ENCODE measurements at places on chromosomes 7 and 10.
A peak's percentile ranks its signal among the peaks of the same experiment; 100 is the strongest.

DNA sequence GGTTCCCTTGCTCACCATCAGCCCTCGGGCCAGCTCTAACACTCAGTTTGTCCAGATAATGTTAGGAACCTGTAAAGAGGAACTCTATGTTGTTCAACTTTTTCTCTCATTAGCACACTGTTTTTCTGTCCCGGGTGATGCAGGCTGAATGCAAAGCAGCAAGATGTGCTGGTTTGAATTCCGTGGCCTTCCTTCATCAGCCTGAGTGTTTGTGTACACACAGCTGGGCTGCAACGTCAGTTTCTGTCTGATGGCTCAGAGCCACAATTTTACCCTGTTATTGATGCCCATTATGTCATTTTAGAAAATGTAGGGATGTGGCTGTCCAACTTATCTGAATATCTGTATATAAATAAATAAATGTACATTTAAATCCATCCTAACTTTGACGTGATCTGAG lies 152.0 kb downstream of the PLPP4 start:
- H3K4me1 ChIP-seq: peaks cover 2% of the 10 kb centered on the region
- H3K27ac ChIP-seq: no peak overlapping the region
- H3K4me3 ChIP-seq: no peak overlapping the region

DNA sequence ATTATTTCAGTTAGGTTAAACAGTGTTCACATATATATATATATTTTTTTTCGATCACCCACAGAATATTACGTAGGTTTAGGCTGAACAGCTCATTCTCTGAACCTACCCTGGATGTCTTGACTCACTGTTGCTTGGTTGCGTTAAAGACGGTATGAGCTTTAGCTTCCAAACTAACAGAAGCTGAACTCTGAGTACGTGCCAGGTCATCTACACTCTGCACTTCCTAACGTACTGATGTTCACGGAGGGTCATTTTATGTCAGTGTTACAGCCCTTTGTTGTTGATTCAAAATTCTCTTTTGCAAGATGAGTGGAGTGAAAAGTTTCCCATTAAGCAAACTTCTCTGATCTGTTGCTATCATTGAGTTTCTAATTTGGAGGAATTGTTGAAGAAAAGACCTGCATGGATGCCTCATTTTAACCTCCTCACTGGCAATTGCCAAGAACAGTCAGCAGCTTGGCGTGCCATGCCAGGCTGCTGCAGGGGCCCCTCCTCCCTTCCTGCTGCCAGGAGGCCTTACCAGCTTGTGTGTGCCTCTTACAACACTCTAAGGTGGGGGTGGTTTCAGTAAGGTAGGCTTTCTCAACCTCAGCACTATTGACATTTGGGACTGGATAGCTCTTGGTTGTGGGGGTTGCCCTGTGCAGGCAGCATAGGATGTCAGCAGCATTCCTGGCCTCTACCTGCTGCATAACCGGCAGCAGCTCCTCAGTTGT lies 44.3 kb downstream of the INSYN2A start:
- DNase-seq: no peak
- no peak overlapping the region for H3K27ac ChIP-seq
- no peak overlapping the region for H3K4me3 ChIP-seq
- no peaks in the 10 kb centered on the region for H3K36me3 ChIP-seq
- H3K27me3 ChIP-seq: no peaks in the 10 kb centered on the region
- no peaks in the 10 kb centered on the region for H3K4me1 ChIP-seq

DNA sequence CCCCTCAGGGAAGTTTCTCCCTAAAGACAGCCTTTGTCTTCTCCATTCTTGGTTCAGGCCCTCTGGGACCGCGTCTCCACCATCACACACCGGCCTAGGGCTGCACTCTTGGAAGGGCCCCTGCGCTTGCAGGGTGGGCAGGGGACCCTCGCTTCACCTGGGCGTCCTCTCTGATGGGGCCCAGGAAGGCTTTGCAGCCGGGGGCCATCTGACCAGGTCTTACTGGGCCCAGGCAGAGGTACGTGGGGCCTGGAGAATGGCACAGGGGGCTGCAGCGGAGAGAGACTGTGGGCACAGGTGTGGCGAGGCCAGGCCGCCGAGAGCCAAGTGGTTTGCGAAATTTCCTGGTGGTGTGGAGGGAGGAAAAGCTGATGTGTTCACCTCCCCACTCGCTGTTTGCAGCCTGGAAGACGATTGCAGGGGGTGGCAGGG lies 44.4 kb downstream of the ALOX5 start:
- H3K4me3 ChIP-seq: peak overlapping the region; percentile 81
- peaks cover 35% of the 10 kb centered on the region for H3K4me1 ChIP-seq
- peaks cover 5% of the 10 kb centered on the region for H3K27me3 ChIP-seq
- H3K36me3 ChIP-seq: no peaks in the 10 kb centered on the region
- peak overlapping the region; percentile 86 for H3K27ac ChIP-seq

GRCh38 chr7:70627461-70627860 lies 504.5 kb upstream of the GALNT17 start:
- H3K27me3 ChIP-seq: peaks cover 5% of the 10 kb centered on the region
- H3K36me3 ChIP-seq: no peaks in the 10 kb centered on the region
- DNase-seq: no peak
- no peak overlapping the region for H3K27ac ChIP-seq
- no peaks in the 10 kb centered on the region for H3K4me1 ChIP-seq
- no peak overlapping the region for H3K4me3 ChIP-seq

- DNase-seq: no peak
- H3K4me1 ChIP-seq: peaks cover 40% of the 10 kb centered on the region
- H3K27me3 ChIP-seq: no peaks in the 10 kb centered on the region
Measured at GRCh38 chr10:110897184-110897583, 21.8 kb downstream of the BBIP1 start.

DNA sequence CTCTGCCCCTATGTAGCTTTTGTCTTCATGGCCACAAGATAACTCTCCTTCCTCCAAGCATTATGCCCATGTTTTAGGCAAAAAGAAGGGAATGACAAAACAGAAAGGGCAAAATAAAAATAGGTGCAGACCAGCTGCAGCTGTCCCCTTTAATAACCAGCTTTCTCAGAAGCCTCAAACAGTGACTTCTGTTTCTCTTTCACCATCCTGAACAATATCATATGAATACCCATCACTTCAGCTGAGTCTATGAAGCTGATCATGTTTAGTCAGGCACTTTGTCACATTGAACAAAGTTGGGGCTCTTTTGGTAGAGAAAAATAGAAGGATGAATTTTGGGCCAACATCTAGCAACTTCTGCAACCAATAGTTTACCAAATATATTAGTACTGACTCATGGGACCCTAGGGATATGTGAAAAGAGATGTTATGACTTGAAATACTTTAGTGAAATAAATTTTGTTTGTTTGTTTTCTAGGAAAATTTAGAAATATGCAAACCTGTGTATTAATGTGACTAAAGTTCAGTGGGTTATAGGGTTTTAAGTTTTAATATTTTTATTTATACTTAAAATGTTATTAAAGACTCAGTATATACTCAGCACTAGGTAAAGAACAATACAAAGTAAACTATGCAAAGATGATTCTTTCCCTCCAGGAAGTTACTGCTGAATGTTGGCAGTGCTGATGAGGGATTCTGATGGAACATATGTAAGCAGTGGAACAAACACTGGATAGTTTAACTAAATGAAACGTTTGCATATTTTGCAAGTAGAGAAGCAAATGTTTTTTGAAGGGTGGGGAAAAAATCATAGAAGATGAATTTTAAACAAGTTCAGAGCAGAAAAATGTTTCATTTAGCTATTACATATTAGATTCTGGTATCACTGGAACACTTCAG lies 133.7 kb downstream of the FOXP2 start:
- no peaks in the 10 kb centered on the region for H3K36me3 ChIP-seq
- H3K4me3 ChIP-seq: no peak overlapping the region
- no peaks in the 10 kb centered on the region for H3K4me1 ChIP-seq

DNA sequence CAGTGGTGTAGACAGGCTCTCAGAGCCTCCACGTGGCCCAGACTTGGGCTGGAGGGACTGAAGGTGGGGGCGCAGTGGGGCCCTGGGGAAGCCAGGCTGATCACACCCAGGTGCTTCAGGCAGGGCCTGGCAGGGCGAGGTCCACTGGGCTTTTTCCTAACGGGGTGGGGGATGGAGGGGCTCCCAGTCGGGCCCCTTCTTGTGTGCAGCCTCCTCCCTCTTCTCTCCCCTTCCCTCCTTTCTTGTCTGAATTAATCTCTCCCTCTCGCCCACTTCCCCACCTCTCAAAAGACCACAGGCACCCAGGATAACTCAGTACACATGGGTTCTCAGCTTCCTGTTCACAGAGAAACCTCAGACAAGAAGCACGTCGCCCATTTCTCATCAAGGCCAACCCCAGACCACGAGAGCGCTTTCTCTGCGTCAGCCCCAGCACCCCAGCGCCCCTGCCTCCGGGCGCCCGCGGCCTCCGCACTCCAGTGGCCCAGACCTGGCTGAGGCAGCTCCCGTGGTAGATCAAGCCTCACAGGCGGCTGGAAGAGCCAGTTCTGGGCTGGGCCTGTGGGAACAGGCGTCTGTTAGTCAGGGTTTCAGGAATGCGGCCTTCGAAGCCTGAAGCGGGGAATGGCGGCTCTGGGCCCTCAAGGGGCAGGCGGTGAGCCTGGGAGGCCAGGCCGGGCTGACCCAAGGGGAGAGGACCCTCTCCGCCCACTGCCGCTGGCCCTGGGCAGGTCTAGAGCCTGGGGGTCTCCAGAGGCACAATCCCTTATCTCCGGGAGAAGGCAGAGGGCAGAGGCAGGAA lies 50.6 kb downstream of the PWWP2B start:
- peak overlapping the region; percentile 78 for H3K4me3 ChIP-seq
- DNase-seq: peak; percentile 91
- H3K27me3 ChIP-seq: no peaks in the 10 kb centered on the region
- H3K27ac ChIP-seq: peak overlapping the region; percentile 99

DNA sequence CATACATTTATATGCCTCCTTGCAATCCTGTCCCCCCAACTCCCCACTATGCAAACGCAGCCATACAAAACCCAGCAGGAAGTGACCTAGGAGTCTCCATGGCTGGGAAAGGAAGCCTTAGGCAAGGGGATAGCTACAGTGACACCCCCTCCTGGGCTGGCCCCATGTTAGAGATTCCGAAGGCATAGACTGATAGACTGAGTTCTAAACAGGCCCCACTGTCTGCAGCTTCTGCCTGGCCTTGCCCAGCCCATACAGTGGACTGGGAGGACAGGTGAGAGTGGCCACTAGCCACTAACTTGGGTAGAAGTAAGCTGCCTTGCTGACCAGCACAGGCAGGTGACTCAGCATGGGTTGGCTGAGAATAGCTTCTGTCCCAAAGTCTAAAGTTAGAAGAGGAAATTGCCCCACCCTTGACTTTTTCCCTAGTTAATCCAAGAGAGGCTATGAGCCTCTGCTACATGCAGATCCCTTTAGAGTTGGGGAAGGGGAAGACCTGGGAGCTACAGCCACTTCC lies 106.3 kb downstream of the C10orf105 start:
- H3K27me3 ChIP-seq: no peaks in the 10 kb centered on the region
- no peak overlapping the region for H3K4me3 ChIP-seq
- no peak for DNase-seq
- no peak overlapping the region for H3K27ac ChIP-seq
- no peaks in the 10 kb centered on the region for H3K4me1 ChIP-seq
- no peaks in the 10 kb centered on the region for H3K36me3 ChIP-seq

- peaks cover 3% of the 10 kb centered on the region for H3K27me3 ChIP-seq
- no peak overlapping the region for H3K4me3 ChIP-seq
- DNase-seq: peak; percentile 1
Measured at GRCh38 chr10:128007971-128008370, 101.1 kb downstream of the PTPRE start.

DNA sequence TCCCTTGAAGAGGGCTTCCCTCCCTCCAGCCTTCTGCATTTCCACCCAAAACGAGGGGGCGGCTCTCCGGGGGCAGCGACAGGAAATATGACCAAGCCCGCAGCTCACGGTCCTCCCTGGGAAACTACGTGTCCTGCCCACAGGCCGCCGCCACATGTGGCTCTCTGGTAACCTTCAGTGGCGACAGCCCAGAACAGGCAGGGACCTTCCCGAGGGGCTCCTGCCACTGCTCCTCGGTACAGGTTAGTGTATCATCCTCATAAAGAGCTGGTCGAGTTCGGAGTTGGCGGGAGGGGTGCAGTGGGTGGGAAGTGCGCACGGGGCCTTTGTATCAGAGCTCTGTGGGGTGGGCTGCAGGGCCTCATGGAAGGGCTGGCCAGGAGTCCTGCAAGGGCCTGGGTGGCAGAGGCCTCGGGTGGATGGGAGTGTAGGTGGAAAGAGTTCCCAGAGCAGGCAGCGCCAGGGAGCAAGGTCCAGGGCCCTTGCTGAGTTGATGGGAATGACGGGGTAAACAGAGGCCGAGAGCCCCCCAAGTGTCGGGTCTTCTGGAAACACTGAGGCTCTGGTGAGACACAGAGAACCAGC lies 66.0 kb downstream of the TCERG1L start:
- DNase-seq: no peak
- no peaks in the 10 kb centered on the region for H3K36me3 ChIP-seq
- no peak overlapping the region for H3K27ac ChIP-seq
- no peak overlapping the region for H3K4me3 ChIP-seq

- DNase-seq: peak; percentile 66
Measured at GRCh38 chr7:105003275-105003674, 10.7 kb upstream of the KMT2E start.

- H3K27me3 ChIP-seq: no peaks in the 10 kb centered on the region
- no peak for DNase-seq
Measured at GRCh38 chr10:70849582-70850016, 33.9 kb downstream of the SGPL1 start.

DNA sequence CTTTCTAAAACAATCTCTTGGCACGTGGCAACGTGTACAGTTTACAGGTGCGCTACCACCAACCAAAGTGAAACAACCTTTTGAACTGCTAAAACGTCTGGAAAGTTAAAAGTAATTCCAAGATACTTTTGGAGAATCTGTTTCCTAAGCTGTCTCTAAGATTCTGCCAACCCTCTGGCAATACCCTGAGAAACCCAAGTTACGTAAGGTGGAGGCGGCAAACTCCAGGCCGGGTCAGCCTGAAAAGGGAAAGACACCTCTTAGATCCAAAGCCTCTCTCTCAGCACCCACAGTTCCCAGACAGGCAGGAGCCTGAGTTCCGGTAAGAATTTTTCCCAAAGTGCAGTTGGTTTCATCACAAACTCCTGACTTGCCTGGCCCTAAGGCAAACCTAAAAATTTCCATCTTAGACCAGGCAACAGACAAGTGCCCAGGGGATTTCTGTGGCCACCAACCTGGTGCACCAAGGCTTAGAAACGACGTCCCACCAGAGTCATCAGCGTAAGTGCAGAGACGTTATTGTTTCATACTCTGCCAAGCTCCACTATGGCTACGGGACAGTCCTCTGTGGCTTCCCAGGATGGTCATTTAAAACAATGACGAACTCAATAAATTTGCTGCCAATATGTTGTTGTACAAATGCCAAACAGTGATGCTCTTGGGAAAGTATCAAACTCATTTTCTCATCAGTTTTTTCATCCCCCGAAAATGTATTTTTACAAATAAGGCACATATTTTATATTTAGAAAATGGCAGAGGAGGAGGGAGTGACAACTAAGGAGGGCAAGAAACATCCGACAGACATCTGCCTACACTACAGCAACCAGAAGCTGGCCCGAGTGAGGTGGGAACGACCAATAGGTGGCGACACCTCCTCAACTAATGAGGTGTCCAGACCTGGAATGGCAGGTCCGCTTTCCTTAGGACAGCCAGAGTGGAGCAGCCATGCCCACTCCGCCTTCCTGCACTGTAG lies 205.8 kb upstream of the FRMD4A start:
- H3K27ac ChIP-seq: no peak overlapping the region
- no peak overlapping the region for H3K4me3 ChIP-seq
- DNase-seq: peak; percentile 74
- H3K36me3 ChIP-seq: peaks cover 52% of the 10 kb centered on the region
- peaks cover 79% of the 10 kb centered on the region for H3K4me1 ChIP-seq

Measured in activated CD4-positive, alpha-beta T cell treated with anti-CD3 and anti-CD28 coated beads for 36 hours (primary cell).